Vagina (tissue), 2 donors: ENCODE measurements at places on chromosomes 13 and 19. TPM values are rescaled to one million over a fixed set of nuclear protein-coding genes. Genes with fewer than 3 reads are reported as not detected.

DNA sequence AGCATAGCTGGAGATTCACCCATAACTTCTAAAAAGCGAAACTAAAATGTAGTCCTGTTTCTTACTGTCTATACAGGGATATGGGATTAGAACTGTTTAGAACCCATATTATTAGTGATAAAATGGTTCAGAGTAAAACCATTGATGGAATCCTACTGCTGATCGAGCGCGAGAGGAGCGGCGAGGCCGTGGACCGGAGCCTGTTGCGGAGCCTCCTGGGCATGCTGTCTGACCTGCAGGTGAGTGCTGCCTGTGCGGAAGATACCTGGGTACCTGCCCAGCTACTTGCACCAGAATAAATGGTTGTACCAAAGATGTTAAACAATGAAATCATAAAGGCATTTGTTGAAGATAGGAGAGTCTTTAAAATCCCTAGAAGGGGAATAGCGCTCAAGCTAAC lies 23.7 kb downstream of the CUL4A start:
- no peak for DNase-seq

- DNase-seq = no peak
Observed at GRCh38 chr13:77415253-77416071, 88.6 kb upstream of the MYCBP2 start.

DNA sequence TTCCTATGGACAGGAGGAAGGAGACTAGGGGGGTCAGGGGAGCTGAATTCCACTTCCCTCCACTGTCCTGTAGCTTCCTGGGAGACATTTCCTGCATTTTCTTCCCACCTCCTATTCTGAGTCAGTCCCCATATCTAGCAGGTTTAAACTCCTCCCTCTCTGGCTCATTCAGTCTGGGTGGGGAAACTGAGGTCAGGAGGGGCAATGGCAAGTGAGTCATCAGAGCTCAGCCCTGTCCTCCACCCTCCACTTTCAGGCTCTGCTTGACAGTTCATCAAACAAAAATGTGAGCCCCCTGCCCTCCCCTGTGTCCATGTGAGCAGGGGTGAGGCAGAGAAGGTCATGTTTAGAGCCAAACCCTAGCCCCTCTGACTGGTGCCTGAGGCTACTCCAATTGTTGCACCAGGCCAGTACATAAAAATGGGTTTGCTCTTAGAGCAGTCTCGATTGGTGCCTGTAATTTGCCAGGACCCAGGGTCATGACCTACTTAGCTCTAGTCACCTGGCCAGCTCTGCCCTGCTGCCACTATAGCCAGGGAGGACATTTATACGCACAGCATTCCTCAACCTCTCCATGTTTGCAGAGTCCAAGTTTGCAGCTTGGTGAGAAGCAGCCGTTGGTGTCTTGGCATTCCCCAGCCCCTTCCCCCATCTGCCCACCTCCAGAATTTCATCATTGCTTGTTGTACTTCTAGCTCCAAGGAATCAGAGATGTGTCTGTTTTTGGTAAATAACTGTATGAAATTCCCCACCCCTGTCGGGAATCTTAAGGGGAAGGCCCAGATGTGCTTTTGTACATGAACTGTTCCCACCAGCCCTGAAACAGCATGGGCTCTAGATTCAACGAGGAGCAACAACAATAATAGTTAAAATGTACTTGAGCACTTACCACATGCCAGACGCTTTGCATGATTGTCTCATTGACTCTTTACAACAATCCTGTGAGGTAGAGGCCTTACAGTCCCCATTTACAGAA lies 20.7 kb downstream of the SAMD4B start:
- DNase-seq = no peak

- DNase-seq = no peak
Observed at GRCh38 chr13:114296902-114297301, 15.5 kb downstream of the UPF3A start.

FDX2 gene
- 25.0 TPM for total RNA-seq
